ENCODE measurements at places on chromosomes 3 and 15.

- DNase-seq: no peak
Observed at GRCh38 chr3:106703524-106703923, 673.7 kb upstream of the CCDC54 start.

DNA sequence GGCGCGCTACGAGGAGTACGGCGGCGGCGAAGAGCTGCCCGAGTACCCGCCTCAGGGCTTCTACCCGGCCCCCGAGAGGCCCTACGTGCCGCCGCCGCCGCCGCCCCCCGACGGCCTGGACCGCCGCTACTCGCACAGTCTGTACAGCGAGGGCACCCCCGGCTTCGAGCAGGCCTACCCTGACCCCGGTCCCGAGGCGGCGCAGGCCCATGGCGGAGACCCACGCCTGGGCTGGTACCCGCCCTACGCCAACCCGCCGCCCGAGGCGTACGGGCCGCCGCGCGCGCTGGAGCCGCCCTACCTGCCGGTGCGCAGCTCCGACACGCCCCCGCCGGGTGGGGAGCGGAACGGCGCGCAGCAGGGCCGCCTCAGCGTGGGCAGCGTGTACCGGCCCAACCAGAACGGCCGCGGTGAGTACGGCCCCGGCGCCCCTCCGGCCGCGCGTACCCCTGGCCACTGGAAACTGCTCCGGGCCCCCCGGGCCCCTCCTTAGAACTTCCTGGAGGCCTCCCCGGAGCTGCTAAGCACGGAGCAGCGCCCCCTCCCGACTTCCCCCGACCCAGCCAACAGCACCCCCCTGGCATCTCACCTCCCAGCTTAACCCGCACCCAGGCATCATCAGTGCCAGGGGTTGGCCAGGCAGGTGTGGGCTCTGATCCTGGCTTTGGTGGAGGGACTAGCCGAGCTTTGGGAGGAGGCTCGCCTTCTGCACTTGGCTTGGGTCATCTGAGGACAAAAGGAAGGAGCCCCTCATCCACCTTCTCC is 1.4 kb downstream of the LOXL1 start:
- DNase-seq: peak; percentile 82

DNA sequence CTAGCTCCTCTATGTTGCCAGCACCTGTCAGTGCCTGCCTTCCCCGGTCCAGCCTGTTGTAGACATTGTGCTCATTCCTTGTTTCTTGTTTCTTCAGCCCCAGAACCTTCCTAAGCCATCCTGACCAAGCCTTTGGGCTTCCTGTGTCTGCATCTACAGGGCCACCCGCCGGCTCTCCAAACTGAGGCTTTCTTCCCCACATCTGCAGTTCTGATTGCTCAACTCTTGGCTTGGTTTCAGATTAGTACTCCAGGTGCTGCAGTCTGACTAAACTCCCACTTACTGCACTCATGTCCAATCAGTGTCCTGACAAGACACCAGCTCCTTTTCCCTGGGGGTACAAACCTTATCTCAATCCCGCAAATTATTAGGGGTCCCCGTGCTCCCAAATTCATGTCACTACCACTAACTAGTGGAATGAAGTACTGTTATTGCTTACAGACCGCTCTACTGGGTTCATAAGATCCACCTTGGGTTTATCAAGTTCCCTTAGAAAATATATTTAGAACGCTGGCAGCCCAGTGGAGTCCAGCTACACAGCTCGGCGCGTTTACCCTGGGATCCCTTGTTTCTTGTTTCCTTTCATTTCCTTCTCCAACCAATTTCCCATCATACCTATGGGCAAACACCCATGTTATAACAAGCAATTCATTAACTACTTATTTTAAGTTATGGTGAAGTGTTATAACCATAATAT is 114.2 kb upstream of the TJP1 start:
- DNase-seq: no peak

DNA sequence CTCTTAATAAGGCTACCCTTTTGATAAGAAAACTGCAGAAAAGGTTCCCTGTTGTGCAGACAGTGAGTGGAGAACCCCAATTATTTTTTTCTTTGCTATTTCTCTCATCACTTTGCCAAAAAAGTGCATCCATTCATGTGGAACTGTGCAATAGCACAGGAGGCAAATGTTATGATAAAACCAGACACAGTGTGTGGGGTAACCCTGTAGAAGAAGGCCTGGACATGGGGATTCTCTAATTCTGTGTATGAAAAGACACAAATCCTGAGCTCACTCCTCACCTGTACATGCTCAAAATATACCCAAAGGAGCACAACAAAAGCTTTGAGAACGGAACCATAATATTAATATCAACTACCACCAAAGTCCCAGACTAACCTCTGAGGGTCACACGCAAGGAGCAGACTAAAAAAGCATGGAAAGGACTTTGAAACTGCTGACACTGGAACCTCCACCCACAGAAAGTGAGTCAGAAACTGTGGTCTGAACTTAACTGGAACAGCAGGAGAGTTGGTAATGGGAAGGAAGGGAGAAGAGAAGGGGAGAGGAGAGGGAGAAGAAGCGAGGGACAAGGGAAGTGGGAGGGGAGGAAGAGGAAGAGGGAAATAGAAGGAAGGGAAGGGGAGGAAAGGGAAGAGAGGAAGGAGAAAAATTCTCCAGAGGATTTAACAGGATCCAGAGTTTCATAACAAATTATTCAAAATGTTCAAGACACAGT is 299.9 kb downstream of the TBC1D5 start:
- no peak for DNase-seq

- no peak for DNase-seq
Observed at GRCh38 chr3:196585044-196585757, 16.7 kb downstream of the FBXO45 start.

- DNase-seq: no peak
Observed at GRCh38 chr3:135224815-135225362, 429.8 kb downstream of the EPHB1 start.

GRCh38 chr3:13495921-13496723 is 16.0 kb downstream of the HDAC11 start:
- DNase-seq: peak; percentile 83

- peak; percentile 26 for DNase-seq
Observed at GRCh38 chr3:160027541-160028195, 39.0 kb downstream of the IL12A start.

DNA sequence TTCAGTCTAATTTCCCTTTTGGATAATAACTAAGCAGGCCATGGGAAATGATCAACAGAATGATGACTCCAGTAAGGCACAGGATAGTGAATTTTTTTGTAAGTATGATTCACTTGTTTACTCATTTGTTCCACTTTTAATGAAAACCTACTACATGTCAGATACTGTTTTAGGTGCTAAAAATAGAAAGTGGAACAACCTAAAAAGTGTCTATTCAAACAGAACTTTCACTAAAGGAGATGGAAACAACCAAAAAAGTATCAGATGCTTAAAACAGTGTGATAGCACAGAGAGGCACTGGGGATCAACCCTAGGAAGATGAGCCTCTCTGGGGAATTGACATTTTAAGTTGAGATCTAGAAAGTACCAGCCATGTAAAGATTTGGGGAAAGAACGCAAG is 11.1 kb downstream of the RYK start:
- DNase-seq: no peak

GRCh38 chr3:66615643-66616301 is 115.0 kb upstream of the LRIG1 start:
- no peak for DNase-seq

- DNase-seq: no peak
Observed at GRCh38 chr3:160016972-160017371, 28.3 kb downstream of the IL12A start.

DNA sequence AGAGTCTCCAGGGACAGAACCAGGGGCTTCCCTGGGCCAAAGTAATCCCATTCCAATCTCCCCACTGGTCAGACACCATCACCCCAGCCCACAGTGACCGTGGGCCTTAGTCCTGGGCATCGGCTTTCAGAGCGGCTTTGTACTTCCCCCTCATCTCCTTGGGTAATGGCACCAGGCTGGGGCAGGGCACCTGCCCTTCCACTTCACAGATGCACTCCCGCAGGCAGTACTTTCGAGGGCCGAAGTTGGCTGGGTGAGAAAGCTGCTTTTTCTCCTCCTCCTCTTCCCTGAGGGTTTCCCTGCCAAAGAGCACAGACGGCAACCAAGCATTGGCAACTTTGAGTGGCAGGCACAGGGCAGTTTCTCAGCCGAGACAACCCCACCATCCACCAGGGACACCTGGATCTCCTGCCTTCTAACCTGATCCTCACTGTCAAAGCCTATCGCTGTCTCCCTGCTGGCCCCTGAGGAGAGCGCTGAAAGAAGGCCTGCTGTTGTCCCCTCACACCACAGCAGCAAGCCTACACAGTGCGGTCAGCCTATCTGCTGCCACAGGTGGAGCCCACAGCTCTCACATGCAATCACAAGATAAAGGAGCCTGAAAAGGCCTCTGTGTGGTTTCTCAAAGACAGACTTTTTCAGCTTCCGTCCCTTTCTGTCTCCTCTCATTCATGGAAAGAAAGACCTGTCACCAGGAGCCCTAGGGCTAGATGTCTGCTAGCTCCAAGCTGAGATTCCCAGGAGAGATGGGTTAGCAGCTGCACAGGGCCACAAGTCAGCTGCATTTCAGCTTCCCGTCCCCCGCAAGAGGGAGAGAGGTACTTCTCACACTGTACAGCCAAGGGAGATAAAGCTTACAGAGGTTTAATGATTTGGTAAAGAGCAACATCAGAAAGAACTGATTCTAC is 12.5 kb downstream of the MRPS25 start:
- no peak for DNase-seq

- no peak for DNase-seq
Observed at GRCh38 chr15:73965758-73966113, 26.4 kb downstream of the STOML1 start.

- peak; percentile 67 for DNase-seq
Observed at GRCh38 chr15:40238532-40239403, at the start of gene PAK6. PAK6 (plus strand) TSS chr15:40239063; CDS start chr15:40264786, 25,723 bp downstream.

DNA sequence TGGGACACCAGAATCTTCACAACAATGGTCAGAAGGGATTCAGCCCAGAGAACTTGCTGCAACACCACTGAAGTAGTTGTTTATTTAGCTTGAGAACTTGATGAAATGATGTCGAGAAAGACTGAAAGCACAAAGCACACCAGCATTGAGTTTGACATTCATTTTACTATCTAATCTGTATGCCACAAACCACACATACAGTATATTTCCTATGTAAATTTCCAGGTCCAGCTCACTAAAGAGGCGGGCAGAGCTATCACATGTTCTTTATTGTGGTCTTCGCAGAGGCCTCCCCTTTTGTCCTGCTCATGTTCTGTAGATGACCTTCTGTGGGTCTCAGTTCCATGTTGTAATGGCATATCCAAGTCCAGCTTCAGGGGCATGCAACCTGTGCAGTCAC is 10.4 kb upstream of the FMN1 start:
- no peak for DNase-seq

DNA sequence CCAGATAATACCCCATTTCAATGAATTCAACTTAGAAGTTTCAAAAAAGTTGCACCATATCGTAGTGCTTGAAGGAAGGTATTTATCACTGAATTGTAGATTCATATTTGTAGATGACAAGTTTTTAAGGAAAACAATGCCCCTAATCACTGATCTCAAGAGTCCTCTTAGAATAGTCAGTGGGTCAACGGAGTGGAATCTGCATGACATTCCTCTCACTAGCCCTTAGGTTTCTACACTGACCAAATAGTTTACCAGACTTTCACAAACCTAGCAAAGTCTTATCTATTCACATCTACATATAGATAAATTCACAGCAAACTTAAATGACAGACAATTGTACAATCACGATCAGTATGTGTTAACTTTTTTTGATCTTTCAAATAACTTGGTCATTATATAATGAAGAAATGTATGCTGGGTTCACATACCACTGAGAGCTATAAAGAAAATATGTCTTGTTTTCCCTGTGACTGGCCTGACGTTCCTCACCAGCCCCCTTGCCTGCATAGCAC is 35.7 kb upstream of the PHLDB2 start:
- no peak for DNase-seq

- peak; percentile 90 for DNase-seq
Observed at GRCh38 chr15:74614744-74615507, 710 bp upstream of the CLK3 start.

GRCh38 chr3:50521572-50521971 is 18.1 kb upstream of the CACNA2D2 start:
- no peak for DNase-seq

DNA sequence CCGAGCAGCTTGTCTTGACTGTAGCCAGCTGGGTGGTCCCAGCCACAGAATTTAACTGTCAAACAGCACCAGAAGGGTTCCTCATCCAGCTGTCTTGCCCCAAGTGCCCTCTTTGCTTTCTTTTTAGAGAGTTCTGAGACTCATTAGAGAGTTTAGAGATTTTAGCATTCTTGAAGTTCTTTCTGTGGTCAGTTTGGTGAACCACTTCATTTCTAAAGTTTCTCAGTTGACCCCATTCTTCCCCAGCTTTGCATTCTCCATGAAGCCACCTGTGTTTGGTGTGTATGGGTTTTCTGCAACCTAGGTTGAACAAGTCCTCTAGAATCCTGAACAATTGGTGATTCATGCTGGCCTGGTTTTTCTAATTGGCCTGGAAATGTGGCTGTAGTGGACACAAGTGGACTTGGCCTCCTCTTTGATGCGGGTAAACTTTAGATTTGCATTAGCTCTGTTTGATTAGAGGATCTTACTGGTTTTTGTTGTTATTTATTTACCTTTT is 33.7 kb downstream of the FLNB start:
- DNase-seq: no peak

DNA sequence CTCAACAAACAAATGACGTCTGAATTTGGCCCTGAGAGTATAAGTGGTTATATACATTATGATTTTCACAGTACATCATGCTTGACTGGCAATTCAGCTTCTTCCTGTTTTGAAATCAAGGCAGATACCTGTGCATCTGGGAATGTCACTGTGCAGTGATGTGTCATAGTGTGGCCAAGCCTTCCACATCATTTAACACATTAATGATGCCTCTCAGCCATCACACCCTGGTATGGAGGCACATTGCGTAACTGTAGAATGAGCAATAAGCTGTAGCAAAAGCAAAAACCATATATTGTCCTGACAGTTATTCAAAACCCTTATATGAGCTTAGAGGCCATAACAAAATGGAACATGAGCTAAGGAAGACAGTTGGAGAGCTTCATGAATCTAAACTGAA is 246.0 kb downstream of the EPHA3 start:
- DNase-seq: no peak

- DNase-seq: no peak
Observed at GRCh38 chr3:27279123-27279522, 90.1 kb downstream of the NEK10 start.

DNA sequence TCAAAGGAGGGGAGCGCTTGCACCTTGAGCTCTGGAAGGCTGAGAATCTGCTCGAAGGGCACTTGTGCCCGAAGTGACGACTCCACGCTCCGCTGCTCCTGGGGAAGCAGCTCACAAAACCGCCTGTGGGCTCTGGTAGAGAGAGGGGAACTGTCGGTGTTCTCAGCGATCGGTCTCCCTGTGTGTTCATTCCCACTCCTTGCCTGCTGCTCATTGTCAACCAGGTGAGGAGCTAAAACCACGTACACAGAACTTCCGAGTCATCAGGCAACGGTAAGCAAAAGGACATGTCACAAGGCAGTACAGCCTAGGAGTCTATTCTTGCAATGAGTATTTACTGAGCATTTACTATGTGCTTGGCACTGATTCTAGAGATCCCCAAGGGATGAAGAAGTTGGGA is 1.5 kb downstream of the CIB1 start:
- no peak for DNase-seq

- no peak for DNase-seq
Observed at GRCh38 chr15:68417051-68417450, 14.9 kb downstream of the ITGA11 start.
